CD8-positive, alpha-beta T cell (primary cell): ENCODE measurements at places on chromosomes 13 and 19.

DNA sequence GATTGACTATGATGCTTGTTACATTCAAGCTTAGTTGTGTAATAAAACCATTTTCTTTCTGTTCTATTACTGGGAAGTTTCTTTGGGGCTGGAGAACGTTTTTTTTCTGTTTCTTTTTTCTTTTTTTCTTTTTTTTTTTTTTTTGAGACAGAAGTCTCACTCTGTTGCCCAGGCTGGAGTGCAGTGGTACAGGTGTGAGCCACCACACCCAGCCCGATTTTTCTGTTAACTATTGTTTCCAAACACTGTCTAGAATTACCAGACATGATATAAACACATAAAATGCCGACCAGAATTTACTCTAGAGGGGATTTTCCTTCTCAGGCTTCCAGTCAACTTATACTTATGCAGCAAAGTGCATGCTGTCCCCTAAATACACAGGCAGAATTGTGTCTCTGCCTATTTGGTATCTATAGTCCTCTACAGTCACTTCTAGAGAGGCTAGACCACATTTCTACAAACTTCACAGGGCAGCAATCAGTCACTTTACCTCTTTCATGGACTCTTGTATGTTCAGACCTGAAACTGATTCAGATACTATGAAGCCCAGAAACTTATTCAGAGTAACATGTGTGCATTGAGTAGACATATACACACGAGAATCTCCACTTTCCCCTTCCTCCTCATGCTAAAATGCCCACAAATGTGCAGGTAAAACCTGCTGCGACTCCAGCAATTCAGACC, 121.2 kb downstream of the ZNF737 start:
- no peak for DNase-seq

DNA sequence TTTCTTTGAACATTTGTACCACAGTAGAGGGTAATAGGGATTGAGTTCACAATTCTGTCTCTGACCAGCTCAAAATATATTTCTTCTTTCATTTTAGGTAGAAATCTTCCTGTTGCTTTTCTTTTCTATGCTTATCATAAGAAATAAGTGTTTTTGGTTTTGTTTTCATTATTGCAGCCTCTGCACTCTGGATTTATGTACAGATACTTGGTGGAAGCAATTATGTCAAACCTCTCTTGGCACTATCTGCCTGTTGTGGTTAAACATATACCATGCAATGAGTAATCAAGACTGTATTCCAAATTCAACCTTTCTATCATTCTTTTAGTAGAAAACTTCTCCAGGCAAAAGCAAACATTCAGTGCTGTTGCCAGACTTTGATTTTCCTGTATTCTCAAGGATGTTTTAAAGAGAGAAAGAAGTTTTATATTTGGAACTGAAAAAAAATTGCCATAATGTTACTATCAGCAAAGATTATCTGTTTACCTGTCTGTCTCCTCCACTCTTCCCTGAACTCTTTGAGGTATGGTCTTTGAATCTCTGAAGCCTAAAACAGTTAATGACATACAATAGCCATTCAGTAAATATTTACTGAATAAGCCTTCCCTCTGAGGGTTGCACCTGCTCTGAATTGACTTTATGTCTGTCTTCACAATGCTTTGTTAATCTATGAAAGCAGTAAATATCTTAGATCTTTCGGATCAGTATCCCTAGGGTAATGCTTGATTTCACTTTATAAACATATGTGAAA, 612.5 kb upstream of the PRR20A start:
- DNase-seq, result no peak

DNA sequence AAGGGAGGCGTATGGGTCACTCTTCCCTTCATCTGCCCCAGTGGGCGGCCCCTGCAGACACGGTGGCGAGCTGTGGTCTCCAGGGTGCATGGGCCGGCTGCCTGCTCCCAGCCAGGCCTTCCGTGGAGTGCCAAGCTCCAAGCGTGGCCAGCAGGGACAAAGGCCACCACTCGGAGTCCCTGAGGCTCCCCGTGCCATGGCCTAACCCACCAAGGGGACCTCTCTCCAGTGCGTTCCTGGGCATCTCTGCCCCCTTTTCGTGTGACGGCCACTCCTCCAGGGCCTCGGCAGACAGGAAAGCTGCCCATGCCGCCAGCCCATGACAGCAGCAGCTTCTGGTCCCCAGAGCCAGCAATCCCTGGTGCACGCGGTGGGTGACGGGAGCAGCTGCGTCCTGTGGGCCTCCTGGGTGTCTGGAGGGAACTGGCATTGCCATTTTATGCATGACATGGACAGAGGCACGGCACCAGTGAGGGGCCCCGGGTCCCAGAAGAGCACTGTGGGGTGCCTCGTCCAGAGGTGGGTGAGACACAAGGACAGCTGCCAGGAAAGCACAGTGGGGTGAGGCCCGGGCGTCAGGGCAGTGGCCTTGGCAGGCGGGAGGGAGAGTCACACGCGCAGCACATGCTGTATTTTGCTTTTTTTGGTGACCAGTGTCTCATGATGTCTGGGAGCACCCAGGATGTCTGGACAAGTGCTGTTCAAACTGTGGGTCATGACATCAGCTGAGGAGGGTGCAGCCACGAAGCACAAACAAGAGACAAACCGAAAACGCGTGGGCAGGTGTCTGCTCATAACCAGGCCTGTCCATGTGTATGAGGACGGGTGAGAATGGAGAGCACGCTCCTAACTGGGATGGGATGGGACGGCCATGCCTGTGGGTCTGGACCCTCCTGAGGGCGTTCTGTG, 32.3 kb downstream of the CEBPG start:
- DNase-seq, result no peak

- no peak for DNase-seq
Measured at GRCh38 chr13:50464349-50465251, 378.9 kb downstream of the DLEU7 start.

GRCh38 chr13:93290503-93290902, 63.9 kb downstream of the GPC6 start:
- DNase-seq, result no peak

GRCh38 chr19:42166316-42166715, 34.1 kb upstream of the POU2F2 start:
- no peak for DNase-seq

DNA sequence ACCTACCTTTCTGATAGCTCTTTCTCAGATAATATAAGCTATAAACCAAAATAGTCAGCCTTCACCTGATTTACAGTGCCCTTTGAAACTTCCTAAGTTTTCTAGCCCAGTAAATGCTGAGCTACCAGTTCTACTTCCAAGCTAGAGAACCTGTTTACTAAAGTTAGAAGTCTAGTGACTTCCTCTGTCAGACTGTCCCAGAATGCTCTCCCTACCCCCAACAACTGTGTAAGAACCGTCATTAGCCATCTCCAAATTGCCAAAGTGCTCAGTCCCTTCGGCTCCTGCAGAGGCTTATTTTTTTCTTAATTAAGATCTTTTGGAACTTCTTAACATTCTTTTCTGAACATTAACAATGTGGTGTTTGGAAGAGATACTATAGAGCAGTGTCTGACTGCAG, 3.2 kb upstream of the ABCC4 start:
- no peak for DNase-seq

DNA sequence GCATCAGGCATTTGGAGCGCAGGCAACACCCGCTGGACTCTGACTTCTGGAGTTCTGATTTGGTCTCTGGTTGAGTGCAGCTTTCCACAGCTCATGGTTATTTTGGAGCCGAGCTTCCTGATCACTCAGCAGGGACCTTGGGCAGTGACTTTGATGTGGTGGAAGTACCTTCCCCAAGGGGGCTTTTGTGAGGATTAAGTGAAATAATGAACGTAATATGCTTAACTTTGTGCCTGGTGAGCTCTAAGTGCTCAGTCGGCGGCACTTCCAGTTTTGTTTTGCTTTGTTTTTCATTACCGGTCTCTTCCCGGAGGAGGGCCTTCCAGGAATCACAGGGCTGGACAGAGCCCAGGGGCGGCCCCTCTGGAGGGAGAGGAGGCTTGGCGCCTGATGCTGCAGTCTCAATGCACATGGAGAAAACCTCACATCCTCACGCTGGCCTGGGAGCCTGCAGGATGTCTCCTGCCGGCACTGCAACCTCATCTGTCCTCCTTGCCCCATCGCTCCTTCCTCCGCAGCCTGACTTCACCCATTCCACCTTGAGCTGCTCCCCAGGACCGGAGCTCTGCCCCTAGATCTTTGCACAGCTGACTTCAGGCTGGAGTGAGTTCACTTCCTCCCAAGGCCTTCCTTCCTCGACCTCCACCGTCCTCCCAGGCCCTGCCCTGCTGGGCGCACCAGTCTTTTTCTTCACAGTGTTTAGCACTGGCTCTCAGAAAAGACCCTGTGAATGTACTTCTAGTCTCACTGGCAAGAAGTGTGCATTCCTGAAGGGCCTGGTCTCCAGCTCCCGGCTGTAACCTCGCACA, 1.5 kb downstream of the PLEKHF1 start:
- DNase-seq, result peak; percentile 27

- no peak for DNase-seq
Measured at GRCh38 chr19:1850809-1851653, 2.7 kb upstream of the REXO1 start.

DNA sequence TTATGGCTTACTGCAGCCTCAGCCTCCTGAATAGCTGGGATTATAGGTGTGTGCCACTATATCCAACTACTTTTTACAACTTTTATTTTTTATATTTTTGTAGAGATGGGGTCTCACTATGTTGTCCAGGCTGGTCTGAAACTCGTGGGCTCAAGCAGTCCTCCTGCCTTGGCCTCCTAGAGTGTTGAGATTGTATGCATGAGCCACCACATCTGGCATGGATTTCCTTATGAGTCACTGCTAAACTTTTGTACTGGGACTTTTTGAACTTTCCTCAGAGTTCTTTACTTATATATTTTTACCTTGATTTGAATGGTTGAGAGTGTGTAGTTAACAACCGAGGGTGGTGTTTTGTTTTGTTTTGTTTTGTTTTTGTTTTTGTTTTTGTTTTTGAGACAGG, 33.4 kb downstream of the DNAJC3 start:
- no peak for DNase-seq
